ENCODE measurements at places on chromosomes 2 and 18.

DNA sequence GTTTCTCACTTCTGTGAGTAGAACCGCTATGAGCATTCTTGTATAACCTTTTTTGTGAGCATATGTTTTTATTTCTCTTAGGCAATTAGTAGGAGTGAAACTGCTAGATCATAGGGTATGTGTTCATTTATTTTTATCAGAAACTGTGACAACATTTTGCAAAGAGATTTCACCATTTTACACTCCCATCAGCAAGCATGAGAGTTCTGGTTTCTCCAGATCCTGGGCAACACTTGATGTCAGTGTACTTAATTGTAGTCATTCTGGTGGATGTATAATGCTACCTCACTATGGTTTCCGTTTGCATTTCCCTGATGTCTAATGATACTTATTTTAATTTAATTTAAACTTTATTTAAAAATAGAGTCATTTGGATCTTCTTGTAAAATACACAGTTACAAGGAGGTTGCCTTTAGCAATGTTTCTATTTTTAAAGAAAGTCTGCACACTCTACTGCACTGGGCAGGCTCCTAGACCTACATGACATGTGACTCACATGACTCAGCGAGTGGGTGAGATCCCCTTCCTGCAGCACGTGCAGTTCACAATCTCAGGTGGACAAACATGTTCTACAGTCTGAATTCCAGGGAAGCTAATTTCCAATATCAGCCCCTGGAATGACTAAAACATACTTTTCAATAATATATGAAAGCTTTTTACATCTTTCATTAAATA, 127.0 kb upstream of the BCL2L11 start:
- no peak for DNase-seq

DNA sequence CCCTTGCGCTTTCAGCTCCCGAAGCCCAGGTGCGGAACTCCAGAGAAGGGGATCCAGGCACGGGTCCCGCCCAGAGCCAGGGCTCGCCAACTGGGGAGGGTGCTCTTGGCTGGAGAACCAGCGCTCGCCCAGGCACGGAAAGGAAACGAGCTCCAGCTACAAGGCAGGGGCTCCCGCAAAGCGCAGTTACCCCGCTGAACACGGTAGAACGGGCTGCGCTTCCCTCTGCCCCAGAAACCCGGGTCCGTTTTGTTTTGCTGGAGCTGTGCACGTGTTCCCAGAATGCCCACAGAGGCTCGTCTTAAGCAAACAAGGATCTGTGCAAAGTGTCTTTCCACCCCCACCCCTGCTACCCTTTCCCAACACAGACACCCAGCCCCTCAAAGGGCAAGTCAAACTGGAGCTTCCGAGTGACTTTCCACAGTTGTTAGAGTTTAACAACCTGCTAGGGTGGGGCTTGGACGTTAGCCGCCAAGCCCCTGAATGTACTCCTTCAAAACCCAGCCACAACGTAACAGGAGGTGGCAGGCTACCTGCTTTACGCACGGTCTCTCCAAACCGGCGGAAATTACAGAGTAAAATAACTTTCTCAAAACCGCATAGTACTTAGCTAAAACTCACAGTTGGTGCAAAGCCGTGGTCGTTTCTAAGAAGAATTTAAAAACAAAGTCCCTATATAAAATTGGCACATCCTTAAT, 775 bp downstream of the RNF125 start:
- DNase-seq, result no peak

DNA sequence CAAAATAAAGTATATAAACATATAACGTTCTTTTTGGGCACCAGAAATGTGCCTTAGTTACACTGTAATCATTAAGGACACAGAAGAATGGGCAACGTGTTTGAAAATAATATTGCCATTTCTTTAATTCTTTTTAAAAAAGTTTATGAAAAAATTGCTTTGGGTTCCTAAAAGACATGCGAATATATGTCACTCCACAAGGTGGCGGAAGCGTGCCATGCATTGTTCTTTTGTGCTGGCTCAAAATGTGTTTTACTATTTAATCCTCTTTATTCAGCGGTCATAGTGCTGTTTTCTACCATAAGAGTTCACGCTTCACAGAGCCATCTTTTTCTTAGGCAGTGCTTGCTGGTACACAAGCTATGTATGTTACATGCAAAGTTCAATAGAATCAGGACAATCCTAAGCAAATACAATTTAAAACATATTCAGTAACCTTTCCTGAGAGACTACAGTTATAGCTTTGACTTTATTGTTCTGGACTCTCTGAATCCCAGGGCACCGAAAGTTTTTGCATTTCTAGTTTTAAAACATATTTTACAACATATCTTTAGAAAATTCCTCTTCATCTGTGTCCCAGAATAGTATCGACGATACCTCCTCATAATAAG, 147.8 kb upstream of the ERBB4 start:
- DNase-seq, result no peak

- peak; percentile 23 for DNase-seq
These were observed 10.8 kb upstream of the TAF4B start for GRCh38 chr18:26215247-26215970.

- no peak for DNase-seq
These were observed 204.2 kb upstream of the FBXO11 start for GRCh38 chr2:48110492-48110891.

GRCh38 chr2:214481204-214481603, 70.3 kb downstream of the VWC2L start:
- no peak for DNase-seq

- no peak for DNase-seq
These were observed 238.5 kb downstream of the WDR7 start for GRCh38 chr18:56889621-56890020.

DNA sequence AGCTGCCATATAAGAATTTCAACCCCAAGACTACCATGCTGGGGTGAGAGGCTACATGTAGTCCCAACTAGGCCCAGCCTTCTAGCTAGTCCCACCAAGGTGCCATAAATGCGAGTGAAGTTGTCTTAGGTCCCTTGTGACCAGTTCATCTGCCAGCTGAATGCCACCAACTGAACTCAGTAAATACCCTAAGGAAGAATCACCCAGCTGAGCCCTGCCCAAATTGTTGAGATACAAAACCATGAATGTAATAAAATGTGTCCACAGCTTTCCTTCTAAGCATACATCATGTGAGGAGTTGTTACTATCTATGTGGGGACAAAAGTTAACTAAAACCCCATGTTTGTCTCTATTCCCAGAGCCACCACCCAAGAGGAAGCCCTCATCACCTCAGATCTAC, 70.3 kb downstream of the THADA start:
- DNase-seq, result no peak

DNA sequence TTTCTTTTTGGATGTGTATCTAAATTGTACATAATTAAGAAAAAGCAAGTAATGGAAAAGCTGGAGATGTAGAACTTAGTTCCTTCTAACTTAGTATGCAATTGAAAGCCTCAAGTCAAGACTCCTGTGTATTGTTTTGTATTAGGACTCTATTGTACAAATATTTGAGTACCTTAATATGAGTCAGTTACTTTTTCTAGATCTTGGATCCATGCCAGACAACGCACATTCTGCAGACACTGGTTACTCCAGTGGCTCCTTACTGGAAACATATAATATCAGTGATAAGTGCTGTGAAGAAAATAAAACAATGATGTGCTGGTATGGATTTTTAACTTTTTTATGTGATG, 1.5 kb downstream of the SLC39A10 start:
- DNase-seq, result no peak

DNA sequence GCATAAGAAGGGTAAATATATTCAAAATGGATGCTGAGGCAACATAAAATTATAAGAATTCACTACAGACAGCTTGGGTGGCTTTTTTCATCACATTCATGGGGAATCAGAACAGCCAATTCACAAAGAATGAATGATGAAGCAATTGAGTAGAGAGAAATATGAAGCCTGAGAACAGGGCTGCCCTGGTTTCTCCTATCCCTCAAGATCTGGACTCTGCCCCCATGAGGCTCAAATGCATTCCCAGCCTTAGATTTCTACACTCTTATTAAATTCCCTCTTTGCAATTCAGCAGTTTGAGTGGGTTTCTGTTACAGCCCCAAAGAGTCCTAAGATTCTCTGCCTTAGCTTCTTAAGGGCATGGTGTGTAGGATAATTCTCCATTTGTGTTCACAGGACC, 172.5 kb downstream of the MAIP1 start:
- DNase-seq, result no peak

DNA sequence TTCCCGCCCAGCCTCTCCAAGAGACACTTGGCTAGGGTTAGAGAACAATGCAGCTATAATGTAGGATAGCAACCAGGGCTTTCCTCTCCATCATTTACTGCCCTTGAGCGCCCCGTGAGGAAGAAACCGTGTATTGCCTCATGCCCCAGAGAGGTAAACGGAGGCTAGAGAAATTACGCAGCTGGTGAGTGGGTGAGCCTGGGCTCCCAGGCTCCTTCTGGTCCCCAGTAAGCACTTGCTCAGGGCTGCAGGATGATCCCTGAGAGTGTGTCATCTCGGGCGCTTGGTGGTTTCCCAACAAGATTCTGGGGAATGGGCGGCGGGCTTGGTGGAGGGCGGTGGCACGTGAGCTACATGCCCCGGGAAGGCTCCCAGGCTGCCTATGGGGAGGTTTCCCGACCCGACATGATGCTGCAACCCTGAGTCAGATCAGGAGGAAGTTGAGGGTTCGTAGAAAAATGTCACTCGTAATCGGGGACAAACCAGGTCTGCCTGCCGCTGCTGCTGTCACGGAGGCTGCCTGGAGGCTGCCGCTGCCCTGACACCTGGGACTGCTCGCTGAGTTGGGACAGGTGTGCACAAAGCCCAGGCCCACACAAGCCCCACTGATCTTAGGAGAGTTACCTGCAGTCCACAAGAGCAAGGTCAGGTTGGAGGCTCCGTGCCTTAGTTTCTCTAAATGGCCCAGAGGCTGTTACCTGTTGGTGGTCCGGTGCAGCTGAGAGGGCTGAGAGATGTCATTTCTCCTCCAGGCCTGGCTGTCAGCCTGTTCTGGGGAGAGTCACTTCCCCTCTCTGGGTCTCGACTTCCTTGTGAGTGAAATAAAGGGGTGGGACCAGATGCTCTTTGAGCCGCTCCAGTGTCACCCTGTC, at the start of gene GPR55:
TSS of gene GPR55 (minus strand) at position 773 of the 872 bp plus-strand sequence. CDS start 14,280 bp downstream, outside the sequence.
- DNase-seq, result no peak

- no peak for DNase-seq
These were observed 70.5 kb upstream of the ZNF516 start for GRCh38 chr18:76565238-76566173.

DNA sequence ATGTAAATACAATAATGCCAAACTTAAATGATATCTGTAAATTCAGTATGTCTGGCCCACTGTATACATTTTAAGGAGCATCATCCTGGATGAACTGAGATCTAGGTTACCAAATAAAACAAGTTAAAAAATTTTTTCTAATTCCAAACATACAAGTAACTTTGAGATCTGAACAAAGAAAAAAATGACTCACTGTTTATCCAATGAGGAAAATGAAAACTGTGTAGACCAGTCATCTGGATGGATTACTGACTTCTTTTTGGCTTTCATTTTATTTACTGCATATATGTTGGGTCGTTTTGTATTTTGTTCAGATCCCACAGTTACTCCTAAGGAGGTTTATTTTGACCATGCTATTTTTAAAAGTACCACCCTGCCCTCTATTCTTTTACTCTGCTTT, 189.8 kb downstream of the RBM43 start:
- no peak for DNase-seq

DNA sequence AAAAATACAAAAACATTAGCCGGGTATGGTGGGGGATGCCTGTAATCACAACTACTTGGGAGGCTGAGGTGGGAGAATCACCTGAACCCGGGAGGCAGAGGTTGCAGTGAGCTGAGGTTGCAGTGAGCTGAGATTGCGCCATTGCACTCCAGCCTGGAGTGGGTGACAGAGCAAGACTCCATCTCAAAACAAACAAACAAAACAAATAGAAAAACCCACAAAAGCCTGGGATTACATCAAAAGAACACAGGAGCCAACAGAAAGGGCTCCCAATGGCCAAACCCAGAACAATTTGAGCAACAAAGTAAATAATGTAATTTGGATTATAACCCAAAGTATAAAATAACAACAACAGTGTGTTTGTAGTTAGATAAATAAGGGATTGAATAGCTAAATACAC, 159.8 kb downstream of the UXS1 start:
- DNase-seq, result no peak

DNA sequence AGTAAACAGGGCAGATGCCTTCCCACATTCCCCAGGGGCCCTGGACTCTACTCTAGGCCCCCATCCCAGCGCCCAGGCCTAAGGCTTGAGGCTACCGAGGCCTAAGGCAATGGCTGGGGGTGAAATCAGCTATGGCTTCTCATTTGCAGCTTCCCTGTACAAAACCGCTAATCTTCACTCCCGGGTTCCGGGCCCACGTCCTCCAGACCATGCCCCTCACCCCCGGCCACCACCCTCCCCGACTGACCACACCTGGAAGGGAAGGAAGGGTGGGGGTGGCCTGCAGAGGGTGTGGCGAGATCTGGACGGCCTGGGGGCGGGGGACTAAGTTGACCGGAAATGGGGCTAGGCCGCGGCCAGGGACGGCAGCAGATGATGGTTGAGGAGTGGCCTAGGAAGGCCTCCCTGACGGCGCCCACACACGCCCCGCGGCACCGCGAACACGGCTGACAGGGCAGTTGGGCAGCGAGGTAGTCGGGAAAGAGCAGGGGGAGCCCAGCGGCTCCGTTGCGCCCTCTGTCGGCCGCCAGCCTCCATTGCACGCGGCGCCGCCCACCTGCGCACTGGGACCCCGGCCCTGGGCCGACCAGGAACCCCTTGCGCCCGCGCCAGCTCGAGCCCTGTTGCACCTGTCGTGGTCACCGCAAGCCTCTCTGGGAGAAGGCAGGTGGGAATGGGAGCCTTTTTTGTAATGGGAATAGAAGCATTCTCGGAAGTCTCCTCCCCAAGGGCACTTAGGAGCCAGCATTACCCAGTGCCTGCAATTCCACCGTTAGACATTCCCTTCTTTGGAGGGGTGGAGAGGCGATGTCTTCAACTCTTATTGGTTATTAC, 117.1 kb upstream of the STPG4 start:
- DNase-seq, result peak; percentile 33

- no peak for DNase-seq
These were observed 36.5 kb upstream of the MAP2 start for GRCh38 chr2:209387389-209387788.

DNA sequence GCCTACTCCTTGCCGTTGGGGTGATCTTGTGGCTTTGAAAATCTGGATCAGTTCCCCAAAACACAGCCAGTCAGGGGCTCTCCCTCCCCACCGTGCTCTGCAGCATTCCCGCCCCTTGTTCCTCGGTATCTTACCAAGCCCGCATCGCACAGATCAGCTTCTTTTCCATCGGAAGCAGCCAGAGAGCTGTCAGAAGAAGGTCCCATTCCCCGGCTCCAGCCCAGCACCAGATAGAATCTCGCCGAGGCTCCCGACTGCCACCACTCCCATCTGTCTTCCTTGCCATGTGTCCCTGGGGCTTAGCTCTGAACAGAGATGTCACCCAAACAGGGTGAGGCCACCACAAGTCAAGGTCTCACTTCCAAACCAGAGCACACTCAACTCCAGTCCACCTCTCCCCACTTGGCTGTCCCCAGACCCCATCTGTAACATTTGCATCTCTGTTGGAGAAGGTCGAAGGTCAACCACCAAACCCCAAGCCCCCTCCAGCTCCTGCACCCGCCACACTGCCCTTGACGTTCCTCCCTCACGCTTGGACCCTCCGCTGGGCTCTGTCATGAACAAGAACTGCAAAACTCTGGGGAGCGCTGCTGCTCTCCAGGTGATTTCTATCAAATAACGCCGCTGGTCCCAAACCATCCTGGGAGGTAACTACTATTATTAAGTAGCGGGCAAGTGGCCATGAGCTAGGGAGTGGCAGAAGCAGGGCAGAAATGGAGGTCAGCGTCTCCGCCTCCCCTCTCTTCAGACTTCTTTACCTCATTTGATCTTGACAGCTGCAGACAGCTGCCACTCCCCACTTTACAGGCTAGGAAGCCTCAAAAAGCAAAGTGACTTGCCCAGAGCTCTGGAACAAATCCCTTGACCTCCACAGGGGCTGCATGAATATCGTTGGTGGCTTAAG, 70.0 kb upstream of the TAF1B start:
- DNase-seq, result no peak

GRCh38 chr18:74520096-74520833, 14.0 kb upstream of the CNDP1 start:
- no peak for DNase-seq

Data from activated CD8-positive, alpha-beta memory T cell treated with anti-CD3 and anti-CD28 coated beads for 1 hour (primary cell).